ENCODE measurements at places on chromosomes 1 and 21.

- DNase-seq = no peak
Measured at GRCh38 chr1:62870148-62870547, 86.2 kb downstream of the ATG4C start.

DNA sequence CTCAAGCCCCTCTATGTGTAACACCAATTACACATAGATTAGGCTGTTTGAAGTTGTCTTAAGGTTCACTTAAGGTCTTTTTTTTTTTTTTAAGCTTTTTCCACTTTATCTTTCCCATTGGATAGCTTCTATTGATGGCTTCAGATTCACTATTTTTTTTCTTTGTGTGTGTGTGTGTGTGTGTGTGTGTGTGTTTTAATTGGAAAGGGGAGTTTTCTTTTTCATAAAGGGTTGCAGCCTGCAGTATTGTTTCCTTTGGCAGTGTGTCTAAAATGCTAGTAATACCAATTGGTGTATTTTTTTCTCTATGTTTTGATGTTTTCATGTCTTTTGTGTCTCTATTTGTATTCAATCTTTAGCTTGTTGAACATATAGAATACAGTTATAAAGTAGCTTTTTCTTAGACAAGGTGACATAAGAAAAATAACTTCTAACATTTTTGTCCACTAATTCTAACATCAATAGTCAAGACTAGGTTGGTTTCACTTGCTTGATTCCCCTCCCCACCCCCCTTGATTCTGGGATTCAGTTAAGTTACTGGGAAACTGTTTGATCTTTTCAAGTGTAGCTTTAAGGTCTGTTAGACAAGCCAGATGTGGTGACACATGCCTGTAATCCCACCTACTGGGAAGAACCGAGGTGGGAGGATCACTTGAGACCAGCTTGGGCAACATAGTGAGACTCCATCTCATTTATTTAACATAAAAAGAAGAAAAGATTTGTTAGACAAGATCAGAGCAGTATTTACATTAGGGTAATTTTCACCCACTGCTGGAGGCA is 21.4 kb downstream of the PRRC2C start:
- no peak for DNase-seq

- DNase-seq = no peak
Measured at GRCh38 chr1:76725864-76726619, 141.2 kb upstream of the ST6GALNAC5 start.

DNA sequence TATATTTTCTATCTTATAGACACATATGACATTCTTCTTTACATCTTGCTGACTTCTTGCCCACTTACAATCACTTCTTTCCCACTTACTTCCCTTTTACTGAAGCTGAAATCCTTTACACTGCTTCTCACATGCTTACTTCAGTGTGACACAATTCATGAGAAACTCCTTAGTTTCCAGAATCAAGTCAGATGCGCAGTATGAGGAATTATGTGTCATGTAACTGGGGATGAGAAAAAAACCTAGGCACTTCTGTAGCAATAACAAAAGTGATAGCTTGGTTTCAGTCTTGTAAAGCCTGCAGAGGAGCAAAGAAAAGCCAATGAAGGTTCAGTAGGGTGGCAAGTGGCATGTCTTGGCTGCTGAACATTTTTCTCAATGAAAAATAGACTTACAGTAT is 566.2 kb upstream of the RGS18 start:
- DNase-seq = no peak
